PC-3 (cell line): ENCODE measurements at places on chromosomes 7 and 10. TPM values are rescaled to one million over a fixed set of nuclear protein-coding genes. Genes with fewer than 3 reads are reported as not detected.

Gene DYNC1I1
- total RNA-seq, result 2.4 and 6.5 TPM in 2 replicates

Gene CFAP70
- 0.73 and 0.92 TPM in 2 replicates for total RNA-seq

Gene EBLN1
- not detected in 2 replicates for total RNA-seq

Gene SPDYE9
- total RNA-seq, result not detected in 2 replicates

Gene CCDC172
- total RNA-seq, result not detected in 2 replicates

Gene UBN2
- total RNA-seq, result 2.2 and 3.7 TPM in 2 replicates

Gene SEMA3E
- 3.6 and 5.9 TPM in 2 replicates for total RNA-seq

Gene FLNC
- 88.7 and 121 TPM in 2 replicates for total RNA-seq

Gene IL6
- 110 and 113 TPM in 2 replicates for total RNA-seq

Gene PTN
- total RNA-seq, result 0.07 and 0.46 TPM in 2 replicates

GRCh38 chr7:152733286-152733934 is 26.1 kb upstream of the ACTR3B start:
- H3K36me3 ChIP-seq, result no peaks in the 10 kb centered on the region
- no peak overlapping the region for H3K4me3 ChIP-seq
- no peak for DNase-seq
- H3K27ac ChIP-seq, result no peak overlapping the region
- no peaks in the 10 kb centered on the region for H3K4me1 ChIP-seq
- no peaks in the 10 kb centered on the region for H3K27me3 ChIP-seq

DNA sequence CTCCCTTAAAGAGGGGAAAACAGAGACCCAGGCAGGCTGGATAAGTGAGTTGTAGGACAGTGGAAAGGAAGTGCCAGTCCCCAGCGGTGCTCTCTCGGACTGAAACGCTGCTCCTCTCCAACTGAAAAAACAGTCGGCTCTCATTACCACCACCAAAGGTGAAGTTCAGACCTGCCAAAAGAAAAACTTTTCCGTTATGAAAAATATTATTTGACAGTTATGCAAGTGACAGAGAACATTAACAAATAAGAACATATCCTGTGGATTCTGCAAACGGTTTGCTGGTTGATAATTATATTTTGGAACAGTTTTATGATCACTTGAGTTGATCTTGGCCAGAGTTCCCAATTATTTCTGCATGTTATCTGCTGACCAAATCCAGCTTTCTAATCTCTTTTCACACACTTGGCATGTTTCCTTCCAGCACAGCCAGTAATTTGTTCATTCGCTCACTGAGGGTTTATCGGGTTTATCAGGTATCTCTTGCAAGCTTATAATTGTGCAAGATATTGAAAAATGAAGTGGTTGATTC is 82.6 kb downstream of the PTPRE start:
- no peaks in the 10 kb centered on the region for H3K36me3 ChIP-seq
- DNase-seq, result no peak
- H3K27ac ChIP-seq, result no peak overlapping the region
- no peak overlapping the region for H3K4me3 ChIP-seq
- no peaks in the 10 kb centered on the region for H3K27me3 ChIP-seq

DNA sequence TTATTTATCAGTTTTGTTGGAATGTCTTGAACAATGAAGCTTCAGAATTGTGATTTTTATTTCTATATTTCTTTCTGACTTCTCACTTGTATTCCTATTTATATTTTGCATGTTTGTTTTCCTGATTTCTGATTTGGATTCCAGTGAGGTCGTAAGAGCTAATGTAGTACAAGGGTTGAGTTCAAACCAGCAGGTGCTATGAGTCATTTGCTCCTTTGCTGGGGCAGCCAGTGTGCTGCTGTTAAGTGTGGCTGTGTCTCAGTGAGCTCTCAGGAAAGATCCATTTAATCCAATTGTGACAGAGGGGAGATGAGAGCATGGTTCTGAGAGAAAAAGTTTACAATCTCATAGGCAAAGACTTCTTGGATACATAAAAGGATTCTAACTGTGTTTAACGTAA is 48.6 kb downstream of the MCU start:
- H3K27ac ChIP-seq, result no peak overlapping the region
- no peaks in the 10 kb centered on the region for H3K36me3 ChIP-seq
- no peak overlapping the region for H3K4me3 ChIP-seq
- DNase-seq, result peak; percentile 68
- H3K27me3 ChIP-seq, result no peaks in the 10 kb centered on the region
- peaks cover 11% of the 10 kb centered on the region for H3K4me1 ChIP-seq

GRCh38 chr7:105209433-105209832 is 179.3 kb downstream of the SRPK2 start:
- H3K4me3 ChIP-seq, result no peak overlapping the region
- no peak overlapping the region for H3K27ac ChIP-seq
- H3K36me3 ChIP-seq, result peaks cover 2% of the 10 kb centered on the region; the same call in 1 of the 2 replicates
- H3K4me1 ChIP-seq, result no peaks in the 10 kb centered on the region

GRCh38 chr10:43195557-43195956 is 57.3 kb downstream of the CSGALNACT2 start:
- H3K4me1 ChIP-seq, result no peaks in the 10 kb centered on the region
- no peak for DNase-seq
- no peaks in the 10 kb centered on the region for H3K36me3 ChIP-seq
- no peak overlapping the region for H3K27ac ChIP-seq
- no peaks in the 10 kb centered on the region for H3K27me3 ChIP-seq

DNA sequence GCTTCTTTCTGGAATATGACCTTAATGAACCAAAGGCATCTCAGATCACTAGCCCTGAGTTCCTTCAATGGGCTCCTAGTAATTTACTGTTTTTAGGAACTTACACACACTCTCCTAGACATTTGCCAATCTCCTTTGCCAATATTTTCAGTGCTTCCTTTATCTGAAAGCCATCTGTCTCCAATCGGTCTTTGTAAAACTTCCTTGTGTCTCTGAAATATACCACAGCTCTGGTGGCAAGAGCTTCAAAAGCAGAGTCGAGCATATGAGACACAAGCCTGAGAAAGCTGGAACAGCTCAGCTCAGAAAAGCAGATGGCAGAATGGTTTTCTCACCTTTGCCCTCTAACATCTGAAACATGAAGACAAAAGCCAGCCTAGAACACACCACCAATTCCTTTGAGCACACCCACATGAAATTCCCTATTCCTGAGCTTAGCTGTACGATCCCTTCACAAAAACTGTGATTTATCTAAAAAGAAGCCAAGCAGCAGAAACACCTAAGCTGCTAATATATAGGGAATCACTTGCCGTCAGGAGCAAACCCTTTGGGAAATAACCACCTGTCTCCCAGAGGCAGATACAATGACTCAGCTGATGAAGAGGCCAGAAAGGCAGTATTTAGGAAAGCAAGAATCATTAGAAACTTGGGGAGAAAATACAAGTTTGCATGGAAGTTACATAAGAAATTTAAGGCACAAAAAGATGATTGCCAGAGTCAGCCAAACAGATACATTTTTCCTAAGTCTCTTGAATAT is 70.2 kb upstream of the ANK3 start:
- no peak overlapping the region for H3K4me3 ChIP-seq
- DNase-seq, result no peak
- H3K4me1 ChIP-seq, result peaks cover 32% of the 10 kb centered on the region
- H3K36me3 ChIP-seq, result no peaks in the 10 kb centered on the region

GRCh38 chr10:6607182-6607581 is 27.1 kb upstream of the PRKCQ start:
- no peak for DNase-seq
- H3K27me3 ChIP-seq, result peaks cover 30% of the 10 kb centered on the region
- H3K36me3 ChIP-seq, result no peaks in the 10 kb centered on the region
- H3K27ac ChIP-seq, result no peak overlapping the region

DNA sequence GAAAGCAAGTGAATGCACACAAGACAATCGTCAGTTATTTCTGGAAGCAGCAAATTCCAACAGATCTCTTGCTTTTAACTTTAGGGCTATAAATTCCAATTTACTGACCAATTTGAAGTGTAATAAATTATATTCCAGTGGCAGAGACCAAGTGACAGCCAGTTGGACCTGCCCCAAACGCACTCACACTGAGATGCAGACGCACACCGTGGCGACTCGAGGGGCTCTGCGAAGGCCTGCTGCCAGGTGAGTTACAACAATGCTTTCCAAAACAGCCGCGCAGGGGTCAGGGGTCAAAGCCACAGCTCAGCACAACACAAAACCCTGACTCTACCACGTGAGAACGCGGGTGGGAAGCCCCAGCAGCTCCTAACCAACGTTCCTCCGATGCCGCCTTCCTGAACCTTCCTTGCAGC is 97.4 kb downstream of the ZRANB1 start:
- no peak overlapping the region for H3K27ac ChIP-seq
- H3K4me3 ChIP-seq, result no peak overlapping the region
- DNase-seq, result no peak
- H3K4me1 ChIP-seq, result peaks cover 43% of the 10 kb centered on the region
- no peaks in the 10 kb centered on the region for H3K27me3 ChIP-seq
